Common myeloid progenitor, CD34-positive (primary cell): ENCODE measurements at places on chromosomes 3 and 15.

DNA sequence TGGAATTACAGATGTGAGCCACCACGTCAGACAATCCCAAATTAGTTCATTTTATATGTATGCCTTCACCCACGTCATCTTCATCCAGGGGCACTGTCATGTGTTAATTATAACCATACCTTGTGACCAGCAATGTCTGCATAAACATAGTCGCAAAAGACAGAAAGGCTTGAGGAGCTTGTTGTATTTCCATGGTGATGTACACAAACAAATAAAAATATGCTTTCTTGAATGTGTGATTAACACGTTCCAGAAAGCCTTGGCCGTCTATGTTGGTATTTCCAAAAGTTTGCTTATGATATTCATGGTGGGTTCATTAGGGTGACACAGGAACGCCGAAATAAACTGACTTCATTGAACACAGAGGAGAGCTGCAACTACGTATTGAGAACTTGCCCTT is 524.7 kb upstream of the ZNF717 start:
- no peak for DNase-seq

GRCh38 chr15:64687688-64688087 is 87.7 kb downstream of the RBPMS2 start:
- DNase-seq = no peak

DNA sequence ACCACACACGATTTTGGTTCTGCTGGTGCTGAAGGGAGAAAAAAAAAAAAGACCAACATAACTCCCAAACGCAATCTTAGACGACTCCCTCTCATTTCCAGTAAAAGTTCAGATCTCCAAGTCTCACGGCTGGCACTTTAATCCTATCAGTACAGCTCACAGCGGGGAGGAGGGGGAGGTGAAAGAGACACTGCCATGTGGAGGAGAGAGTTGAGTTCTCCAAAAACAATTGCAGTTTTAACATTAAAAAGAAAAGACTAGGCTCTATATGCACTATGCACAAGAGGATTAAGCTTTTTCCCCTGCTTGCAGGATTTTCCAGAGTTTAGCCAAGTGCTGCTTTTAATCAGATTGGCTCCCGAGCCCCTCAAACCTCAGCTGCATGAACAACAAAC is 16.8 kb downstream of the BMF start:
- no peak for DNase-seq

- DNase-seq = peak; percentile 8
Observed at GRCh38 chr15:43329217-43329959, 985 bp downstream of the LCMT2 start.

GRCh38 chr3:94928921-94929320 is 866.1 kb downstream of the NSUN3 start:
- peak; percentile 1 for DNase-seq

DNA sequence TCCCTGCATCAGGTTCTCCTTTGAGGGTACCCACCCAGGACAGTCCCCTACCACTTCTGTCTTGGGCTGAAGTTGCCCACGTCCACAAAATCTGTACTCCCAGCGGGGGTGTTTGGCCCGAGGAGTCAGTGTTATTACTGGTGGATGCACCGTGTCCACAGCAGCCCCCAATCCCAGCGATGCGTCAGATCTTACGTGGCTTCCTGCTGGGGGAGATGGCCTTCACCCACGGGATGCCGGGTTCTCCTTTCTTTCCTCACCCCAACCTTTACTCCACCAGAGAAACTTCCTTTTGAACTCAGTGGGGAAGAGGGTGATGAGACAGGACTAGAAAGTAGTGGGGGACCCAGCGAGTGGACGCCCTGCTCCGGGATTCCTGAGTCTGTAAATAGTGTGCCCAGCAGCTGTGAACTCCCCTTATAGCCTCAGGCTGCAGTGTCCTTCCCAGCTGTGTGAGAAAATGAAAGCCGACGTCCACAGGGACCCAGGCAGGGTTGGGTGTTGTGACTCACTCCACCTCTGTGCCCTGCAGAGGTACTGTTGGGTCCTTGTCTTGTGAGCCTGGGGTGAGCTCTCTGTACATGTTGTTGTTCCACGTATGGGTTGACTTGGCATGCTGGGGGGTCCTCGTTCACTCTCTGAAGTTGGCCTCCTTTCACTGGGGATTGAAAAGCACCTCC is 31.5 kb downstream of the CRTAP start:
- DNase-seq = no peak

DNA sequence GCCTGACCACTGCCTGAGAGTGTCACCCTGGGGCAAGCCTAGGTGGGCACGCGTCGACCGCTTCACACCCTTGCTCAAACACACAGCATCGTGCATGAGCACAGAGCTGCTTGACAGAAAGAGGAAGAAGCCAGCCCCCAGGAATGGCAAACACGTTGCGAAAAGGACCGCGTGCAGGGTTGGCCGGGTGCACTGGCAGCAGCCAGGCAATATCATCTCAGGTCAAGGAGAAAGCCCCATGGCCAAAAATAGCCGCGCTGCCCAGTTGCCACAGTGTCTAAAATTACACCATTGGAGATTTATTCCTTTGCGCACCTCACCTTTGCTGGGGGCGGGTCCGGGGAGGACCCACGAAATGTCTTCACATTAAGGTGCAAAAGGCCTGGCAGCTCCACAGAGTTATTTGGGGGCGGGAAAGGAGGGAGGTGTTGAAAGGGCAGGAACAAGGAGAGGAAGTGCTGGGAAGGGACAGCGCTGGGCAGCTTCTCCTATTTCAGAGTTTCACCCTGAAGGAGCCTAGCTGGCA is 44.7 kb upstream of the NR2F2 start:
- DNase-seq = no peak

DNA sequence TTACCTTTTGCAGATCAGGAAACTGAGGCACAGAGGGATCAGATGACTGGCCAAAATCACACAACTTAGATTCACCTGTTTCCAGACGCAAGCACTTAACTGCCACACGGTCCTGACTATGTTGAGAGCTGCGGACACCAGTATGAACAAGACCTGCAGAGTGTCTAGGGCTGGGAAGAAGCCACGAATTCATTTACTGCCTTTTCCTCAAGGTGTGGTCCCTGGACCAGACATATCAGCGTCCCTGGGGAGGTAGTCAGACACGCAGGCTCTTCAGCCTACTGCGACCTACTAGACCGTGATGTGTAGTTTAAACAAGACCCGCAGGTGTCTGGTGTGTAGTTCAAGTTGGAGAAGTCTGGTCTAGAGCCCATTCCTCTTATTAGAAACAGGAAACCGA is 541 bp upstream of the SLC6A11 start:
- no peak for DNase-seq
